Natural killer cell treated with Interleukin-12 subunit alpha and Interleukin-12 subunit beta and Interleukin-15 and Interleukin-18, amount 100 ng/mL, for 72 hours (primary cell): ENCODE measurements at places on chromosomes 5 and 9. TPM values are rescaled to one million over a fixed set of nuclear protein-coding genes. Genes with fewer than 3 reads are reported as not detected.

Gene EDIL3
- total RNA-seq, result not detected

- no peak overlapping the region for H3K4me3 ChIP-seq
- no peak overlapping the region for H3K27ac ChIP-seq
- H3K36me3 ChIP-seq, result peaks cover 21% of the 10 kb centered on the region
- peaks cover 35% of the 10 kb centered on the region for H3K4me1 ChIP-seq
- no peak for DNase-seq
Observed at GRCh38 chr5:141586246-141586645, 32.6 kb downstream of the DIAPH1 start.

Gene PRRC2B
- 246 TPM for total RNA-seq

GRCh38 chr5:92444888-92445287, 1061.8 kb upstream of the ARRDC3 start:
- no peak for DNase-seq
- no peaks in the 10 kb centered on the region for H3K36me3 ChIP-seq
- H3K4me1 ChIP-seq, result no peaks in the 10 kb centered on the region
- no peaks in the 10 kb centered on the region for H3K27me3 ChIP-seq
- no peak overlapping the region for H3K27ac ChIP-seq
- no peak overlapping the region for H3K4me3 ChIP-seq

Gene OR2V2
- not detected for total RNA-seq

- H3K27ac ChIP-seq, result no peak overlapping the region
- peaks cover 9% of the 10 kb centered on the region for H3K4me1 ChIP-seq
- H3K4me3 ChIP-seq, result peak overlapping the region; percentile 52
- H3K27me3 ChIP-seq, result peaks cover 24% of the 10 kb centered on the region
Observed at GRCh38 chr5:1004461-1005248, 3.9 kb upstream of the NKD2 start.

GRCh38 chr5:107764976-107765804, 94.5 kb upstream of the EFNA5 start:
- H3K4me3 ChIP-seq, result no peak overlapping the region
- no peaks in the 10 kb centered on the region for H3K4me1 ChIP-seq
- H3K27me3 ChIP-seq, result peaks cover 16% of the 10 kb centered on the region
- DNase-seq, result no peak

Gene TSLP
- total RNA-seq, result not detected

DNA sequence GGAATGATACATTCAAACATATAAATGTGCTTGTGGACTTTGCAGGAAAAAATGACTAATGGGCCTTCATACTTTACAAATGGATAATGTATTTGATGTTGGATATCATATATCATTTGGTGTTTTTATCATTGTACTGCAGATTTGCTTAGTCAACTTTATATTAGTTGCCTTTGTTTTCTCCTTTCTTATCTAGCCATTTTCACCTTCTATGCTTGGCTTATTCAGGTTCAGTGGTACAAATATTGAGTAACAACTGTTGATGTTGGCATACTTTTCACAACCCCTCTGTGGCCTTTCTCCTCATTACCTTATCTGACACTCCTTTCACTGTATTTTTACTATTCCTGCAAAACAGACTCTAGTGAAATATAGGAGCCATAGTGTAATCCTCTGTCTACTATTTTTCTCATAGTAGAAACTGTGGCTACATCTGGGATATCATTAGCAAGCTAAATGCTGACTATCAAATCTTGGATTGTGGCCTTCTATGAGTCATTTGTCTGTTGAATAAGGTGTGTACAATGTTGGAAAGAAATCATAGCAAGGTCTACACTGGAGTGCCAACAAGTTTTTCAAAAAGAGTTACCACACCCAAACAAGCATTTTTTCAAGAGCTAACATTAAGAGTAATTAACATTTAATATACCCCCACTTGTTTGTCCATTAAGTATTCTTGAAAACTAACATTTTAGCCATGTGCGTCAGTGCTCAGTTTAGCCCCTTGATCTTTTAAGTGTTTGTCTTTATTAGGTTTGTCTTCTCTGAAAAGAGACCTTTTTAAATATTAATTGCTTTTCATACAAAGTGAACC, 330.1 kb downstream of the ADGRV1 start:
- DNase-seq, result no peak
- H3K4me3 ChIP-seq, result no peak overlapping the region
- no peak overlapping the region for H3K27ac ChIP-seq
- H3K4me1 ChIP-seq, result no peaks in the 10 kb centered on the region
- H3K27me3 ChIP-seq, result peaks cover 29% of the 10 kb centered on the region
